Tibial artery (tissue), 4 donors: ENCODE measurements at places on chromosomes 11 and 22.

- no peak for DNase-seq
Measured at GRCh38 chr11:8747173-8747572, 64.6 kb downstream of the RPL27A start.

DNA sequence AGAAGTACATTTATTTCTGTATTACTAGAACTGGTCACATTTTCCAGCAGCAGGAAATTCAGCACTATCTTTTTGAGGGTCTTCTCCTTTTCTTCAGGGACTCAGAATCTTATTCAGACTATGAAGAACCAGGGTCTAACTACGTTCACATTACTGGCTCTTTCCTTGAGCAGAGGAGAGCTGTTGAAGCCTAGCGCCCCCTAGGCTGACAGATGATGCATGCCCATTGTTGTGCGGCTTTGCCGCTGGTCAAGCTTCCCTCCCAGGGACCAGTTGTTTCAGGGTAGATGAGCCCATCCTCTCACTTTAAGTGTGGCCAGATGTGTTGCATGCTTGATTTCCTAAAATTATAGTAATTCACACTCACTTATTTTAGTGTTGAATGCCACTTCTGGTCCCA is 168.2 kb upstream of the PDGFD start:
- no peak for DNase-seq

DNA sequence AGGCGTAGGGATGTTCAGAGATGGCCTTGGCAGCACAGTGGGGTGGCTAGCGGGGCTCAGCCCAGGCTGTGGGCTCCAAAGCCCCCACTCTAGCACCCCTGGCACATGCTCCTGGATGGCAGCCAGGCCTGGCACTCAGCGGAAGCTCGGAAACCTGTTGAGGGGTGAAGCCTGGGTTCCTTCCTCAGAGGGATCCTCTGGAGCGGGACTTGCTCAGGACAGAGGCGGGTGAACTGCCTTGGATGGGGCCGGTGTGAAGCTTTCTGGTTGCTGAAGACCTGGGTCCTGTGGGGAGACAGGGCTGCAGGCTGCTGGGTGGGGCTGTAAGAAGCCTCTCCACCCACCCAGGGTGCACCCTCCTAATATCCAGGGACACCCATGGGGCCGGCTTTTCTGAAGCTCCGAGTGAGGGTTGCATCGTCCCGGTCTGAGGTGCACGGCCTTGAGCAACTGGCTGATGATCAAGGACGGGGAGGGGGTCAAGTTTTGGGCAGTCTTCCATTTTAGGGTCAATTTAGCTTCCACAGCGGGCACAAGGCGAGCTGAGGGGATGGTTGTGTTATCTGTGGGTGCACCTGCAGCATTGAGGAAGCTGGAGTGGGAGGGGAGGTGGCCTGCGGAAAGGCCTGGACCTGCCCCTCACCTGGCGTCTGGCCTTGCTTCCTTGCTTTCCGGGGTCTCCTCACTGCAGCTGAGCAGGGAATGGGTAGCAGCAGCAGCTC is 5.2 kb downstream of the MRGPRE start:
- no peak for DNase-seq

DNA sequence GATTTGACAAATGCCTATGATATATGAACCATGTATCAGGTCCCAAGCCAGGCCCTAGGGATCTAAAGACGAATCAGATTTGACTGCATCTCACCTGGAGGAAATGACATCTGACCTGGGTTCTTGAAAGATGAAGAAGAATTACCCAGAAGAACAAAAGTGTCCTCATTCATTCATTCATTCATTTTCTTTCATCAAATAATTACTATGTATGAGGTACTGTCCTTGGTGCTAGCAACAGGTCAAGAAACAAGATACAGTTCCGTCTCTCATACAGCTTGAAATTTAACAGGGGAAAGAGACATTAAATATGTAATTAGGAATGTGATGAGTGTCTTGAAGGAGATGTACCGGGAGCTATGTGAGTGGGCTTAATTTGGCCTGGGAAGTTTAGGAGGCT is 1.8 kb upstream of the APBB1 start:
- DNase-seq = no peak

GRCh38 chr11:78100676-78101472 is 21.2 kb upstream of the NDUFC2 start:
- DNase-seq = no peak

GRCh38 chr11:119169282-119169719 is 776 bp downstream of the NLRX1 start:
- peak; percentile 89 for DNase-seq

GRCh38 chr22:38852522-38852921 is 8.7 kb upstream of the NPTXR start:
- DNase-seq = no peak

DNA sequence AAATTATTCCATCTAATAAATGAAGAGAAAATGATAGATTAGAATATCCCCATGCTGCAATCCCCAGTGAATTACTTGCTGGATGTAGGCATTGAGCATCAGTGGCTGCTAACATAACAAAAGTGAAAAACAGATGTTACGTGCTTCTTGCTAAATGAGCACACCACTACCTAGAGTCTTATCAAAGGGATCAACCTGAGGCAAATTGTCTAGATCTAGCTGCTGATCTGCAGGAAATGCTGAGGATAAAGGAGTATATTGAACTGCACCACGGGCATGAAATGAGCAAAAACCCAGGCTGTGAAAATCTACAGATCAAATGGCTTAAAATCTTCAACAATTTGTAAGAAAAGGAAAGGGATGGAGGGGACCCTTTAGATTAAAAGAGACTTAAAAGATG is 45.3 kb upstream of the SCUBE2 start:
- DNase-seq = no peak

GRCh38 chr11:132944569-132944944 is 587.7 kb downstream of the OPCML start:
- no peak for DNase-seq

DNA sequence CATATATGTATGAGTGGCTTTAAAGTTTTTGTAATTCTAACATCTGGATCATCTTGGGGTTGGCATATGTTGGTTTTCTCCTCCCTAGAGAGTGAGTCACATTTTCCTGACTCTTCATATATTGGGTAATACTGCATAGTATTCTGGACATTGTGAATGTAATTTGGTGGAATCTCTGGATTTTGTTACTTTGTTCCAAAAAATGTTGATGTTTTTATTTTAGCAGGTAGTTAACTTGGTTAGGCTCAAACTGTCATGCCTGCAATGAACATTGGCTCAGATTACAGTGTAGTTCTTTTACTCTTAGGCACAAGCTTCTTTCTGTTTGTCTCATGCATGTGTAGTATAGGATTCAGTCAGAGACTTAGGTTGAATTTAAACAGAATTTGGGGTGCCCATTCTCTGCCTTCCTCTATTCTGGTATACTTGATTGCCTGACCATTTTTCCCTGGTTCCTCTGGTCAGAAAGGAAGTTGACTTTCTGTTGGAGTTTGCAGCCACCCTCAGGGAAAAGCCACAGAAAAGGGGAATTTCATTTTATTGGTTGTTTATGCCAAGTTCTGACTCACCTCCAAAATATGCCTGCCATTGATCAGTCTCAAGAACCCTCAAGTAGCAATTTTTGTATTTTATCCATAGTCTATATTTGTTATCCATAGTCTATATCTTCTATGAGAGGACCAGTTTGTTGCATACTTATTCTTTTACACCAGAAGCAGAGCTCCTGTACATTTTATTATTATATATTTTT is 151.7 kb downstream of the UVRAG start:
- DNase-seq = no peak

DNA sequence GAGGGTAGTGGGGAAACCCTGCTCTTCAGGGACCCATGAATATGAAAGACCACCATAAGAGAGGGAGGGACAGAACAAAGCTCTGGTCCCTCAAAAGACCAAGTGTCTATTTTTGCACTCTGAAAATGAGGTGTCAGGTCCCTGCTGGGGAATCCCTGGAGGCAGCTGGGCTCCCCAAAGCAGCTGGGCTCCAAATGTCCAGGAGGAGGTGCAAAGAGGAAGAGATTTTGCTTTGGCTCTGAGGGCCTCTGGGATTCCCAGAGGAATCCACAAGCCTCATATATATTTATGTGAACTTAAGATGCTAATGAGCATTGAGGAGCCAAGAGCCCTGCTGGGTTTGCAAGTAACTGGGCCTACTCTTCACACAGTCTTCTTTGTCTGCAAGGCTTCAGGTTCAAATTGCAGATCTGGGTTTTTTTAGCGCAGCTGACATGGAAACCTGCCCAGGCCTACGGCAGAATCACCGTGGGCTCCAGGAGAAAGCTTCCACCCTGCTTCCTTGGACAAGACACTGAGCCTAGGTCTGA is 26.0 kb downstream of the CLMP start:
- no peak for DNase-seq

GRCh38 chr11:107661656-107662055 is 50.2 kb downstream of the SLN start:
- no peak for DNase-seq

GRCh38 chr11:8250981-8251615 is 12.6 kb downstream of the LMO1 start:
- DNase-seq = peak; percentile 54

DNA sequence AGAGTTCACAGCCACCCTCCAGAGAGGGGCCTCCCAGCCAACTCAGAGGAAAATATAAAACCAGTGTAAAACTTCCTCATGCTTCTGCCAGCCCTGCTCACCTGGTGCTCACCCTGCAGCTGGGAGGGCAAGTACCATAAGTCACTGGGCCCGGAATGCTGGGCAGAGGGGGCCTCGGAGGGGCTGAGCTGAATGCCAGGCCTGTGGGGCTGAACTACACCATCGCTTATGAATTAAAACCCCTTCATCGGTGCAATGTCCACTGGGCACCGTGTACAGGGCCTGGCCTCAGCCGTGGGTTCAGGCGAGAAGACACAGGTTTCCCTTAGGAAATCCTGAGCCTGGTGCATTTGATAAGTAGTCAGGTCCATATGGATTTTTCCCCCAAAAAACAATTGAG is 828.6 kb downstream of the TBC1D22A start:
- peak; percentile 2 for DNase-seq

DNA sequence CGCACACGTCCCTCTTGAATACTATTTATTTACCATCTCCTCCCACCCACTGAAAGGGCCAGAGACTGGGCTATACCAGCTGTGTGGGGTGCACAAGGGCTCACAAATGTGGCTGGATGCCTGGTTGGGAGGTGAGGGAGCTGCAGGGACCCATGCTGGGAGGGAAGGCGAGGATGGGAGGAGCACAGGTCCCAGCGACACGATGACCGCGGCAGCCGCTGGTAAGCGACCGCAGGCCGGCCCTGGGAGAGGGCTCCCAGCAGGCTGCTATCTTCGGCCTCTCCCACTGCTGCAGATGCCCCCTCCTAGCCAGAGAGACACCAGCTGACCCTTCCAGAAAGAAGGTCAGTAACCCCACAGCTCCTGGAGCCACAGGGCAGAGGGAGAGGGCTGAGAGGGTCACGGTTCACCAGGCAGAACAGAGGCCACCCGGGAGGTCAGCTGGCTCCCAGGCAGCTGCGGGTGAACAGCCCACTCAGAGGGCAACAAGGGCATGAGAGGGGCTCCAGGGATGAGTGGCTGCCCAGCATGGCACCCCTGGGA is 163.9 kb downstream of the CRYBB2 start:
- no peak for DNase-seq

DNA sequence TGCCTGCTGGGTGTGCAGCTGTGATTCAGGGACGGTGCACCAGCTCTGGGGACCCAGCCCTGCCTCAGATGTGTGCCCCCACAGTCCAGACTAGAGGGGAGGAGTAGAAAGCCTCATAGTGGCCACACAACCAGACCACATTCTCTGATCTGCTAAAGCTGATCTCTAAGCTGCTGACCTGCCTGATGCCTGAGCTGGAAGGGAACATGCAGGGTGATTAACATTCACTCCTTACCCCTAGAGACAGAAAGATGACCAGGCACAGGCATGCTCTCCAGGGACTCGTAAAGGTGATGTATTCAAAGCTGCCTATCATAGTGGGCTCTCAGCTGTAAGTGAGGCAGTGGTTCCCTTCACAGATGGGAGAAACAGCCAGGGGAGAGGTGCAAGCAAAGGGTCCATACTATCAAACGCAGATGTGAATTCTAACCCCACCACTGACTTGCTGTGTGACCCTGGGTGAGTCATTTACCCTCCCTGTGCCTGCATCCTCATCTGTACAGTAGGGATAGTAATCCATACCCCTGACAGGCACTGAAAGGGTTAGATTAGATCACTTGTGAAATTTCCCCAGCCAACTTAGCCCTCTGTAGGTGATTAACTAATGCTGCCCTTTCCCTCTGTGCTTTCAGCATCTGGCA is 29.0 kb upstream of the LRRC32 start:
- DNase-seq = no peak

- no peak for DNase-seq
Measured at GRCh38 chr11:33944693-33945424, 53.0 kb upstream of the LMO2 start.

- DNase-seq = no peak
Measured at GRCh38 chr11:93155738-93156137, 42.1 kb downstream of the SLC36A4 start.
